Calu3 (cell line): ENCODE measurements at places on chromosomes 11 and 22. TPM values are rescaled to one million over a fixed set of nuclear protein-coding genes. Genes with fewer than 3 reads are reported as not detected.

TNKS1BP1 gene
- 151 TPM in 2 replicates for total RNA-seq

- no peak overlapping the region for H3K4me3 ChIP-seq
- H3K4me1 ChIP-seq, result no peaks in the 10 kb centered on the region
- no peaks in the 10 kb centered on the region for H3K36me3 ChIP-seq
- H3K27me3 ChIP-seq, result no peaks in the 10 kb centered on the region
Measured at GRCh38 chr11:105861225-105861624, 160.8 kb downstream of the MSANTD4 start.

GRCh38 chr11:44658506-44658850 lies 68.3 kb upstream of the TSPAN18 start:
- DNase-seq, result peak; percentile 20
- H3K4me1 ChIP-seq, result no peaks in the 10 kb centered on the region
- H3K27ac ChIP-seq, result no peak overlapping the region
- H3K4me3 ChIP-seq, result no peak overlapping the region

- peaks cover 8% of the 10 kb centered on the region for H3K4me1 ChIP-seq
- no peaks in the 10 kb centered on the region for H3K36me3 ChIP-seq
- H3K27me3 ChIP-seq, result peaks cover 13% of the 10 kb centered on the region
- no peak overlapping the region for H3K4me3 ChIP-seq
Measured at GRCh38 chr22:42021571-42021970, 23.0 kb downstream of the WBP2NL start.

- H3K36me3 ChIP-seq, result no peaks in the 10 kb centered on the region
- peaks cover 23% of the 10 kb centered on the region for H3K27me3 ChIP-seq
- no peaks in the 10 kb centered on the region for H3K4me1 ChIP-seq
- H3K27ac ChIP-seq, result no peak overlapping the region
- no peak overlapping the region for H3K4me3 ChIP-seq
- DNase-seq, result no peak
Measured at GRCh38 chr22:43474161-43475101, 62.6 kb downstream of the MPPED1 start.

DNA sequence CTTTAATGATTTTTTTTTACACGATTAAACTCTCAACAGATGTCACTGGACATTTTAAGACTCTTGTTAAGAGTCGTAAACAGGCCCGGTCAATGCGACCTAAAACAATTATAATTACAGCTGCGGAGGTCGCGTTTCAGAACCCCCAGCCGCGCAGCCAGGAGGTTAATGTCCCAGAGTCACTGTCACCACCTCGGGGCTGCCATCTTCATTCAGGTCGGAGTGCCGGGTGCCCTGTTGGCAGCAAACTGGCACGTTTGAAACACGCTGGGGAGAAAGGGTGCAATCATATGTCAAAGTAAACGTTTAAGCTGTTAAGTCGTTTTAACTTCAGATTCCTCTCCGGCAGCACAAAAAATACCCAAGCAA lies 711 bp upstream of the PHF21B start:
- peaks cover 9% of the 10 kb centered on the region for H3K4me1 ChIP-seq
- no peak overlapping the region for H3K27ac ChIP-seq
- peaks cover 73% of the 10 kb centered on the region for H3K27me3 ChIP-seq

TANGO2 gene
- 33.5 and 41.4 TPM in 2 replicates for total RNA-seq

DNA sequence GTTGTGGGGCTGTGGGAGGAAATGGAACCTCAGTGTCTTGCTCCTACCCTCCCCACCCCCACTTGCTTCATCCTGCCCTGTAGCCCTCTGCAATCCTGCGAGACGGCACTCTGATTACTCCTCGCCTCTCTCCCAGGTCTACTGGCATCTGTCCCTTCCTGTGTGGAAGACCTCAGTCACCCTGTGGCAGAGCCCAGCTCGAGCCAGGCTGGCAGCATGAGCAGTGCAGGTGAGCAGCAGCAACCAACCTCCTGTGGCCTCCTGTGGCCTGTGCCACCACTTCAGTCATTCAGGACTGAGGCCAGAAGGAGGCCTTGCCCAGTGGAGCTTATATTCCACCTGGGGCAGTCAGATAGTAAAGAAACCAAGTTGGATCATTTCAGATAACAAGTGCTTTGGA lies 14.7 kb upstream of the MAPK8IP1 start:
- H3K36me3 ChIP-seq, result peaks cover 10% of the 10 kb centered on the region
- H3K4me3 ChIP-seq, result no peak overlapping the region
- no peaks in the 10 kb centered on the region for H3K4me1 ChIP-seq
- DNase-seq, result no peak

DNA sequence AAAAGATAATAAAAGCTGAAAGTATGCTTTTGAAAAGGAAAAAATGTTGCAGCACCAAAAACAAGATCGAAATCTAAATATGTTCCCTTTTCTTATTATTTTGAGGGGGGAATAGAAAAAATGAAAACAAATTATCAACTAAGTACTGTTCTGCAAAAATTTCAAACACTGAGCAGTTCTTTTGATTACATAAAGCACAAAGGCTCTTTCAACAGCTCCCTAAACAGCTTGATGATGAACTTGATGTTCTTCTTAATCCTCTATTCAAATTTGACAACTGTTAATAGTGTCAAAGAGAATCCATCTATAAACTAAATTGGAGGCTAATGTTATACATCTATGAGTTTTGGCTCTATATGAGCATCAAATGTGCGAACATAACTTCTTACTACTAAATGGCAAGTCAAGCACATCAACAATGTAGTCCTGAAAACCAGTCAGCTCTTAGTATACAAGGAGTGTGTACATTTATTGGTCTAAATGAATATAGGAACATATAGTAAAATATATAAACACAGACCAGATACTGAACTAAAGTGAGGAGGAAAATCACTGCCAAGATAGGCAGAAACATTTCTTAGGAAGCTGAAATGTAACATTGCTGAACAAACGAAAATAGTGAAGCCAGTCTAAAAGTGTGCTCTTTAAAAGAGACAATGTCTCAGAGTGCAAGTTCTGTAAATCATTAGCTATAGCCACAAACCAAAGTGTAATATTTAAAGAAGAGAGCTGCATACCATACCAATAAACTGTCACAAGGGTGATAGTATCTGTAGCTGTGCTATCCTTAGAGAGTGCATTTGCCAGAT lies 94.3 kb downstream of the SOX6 start:
- no peaks in the 10 kb centered on the region for H3K27me3 ChIP-seq
- no peaks in the 10 kb centered on the region for H3K36me3 ChIP-seq
- H3K4me1 ChIP-seq, result peaks cover 13% of the 10 kb centered on the region
- DNase-seq, result no peak

AIFM3 gene
- 3.1 and 4.2 TPM in 2 replicates for total RNA-seq

GRCh38 chr11:112281726-112282125 lies 21.1 kb upstream of the PLET1 start:
- H3K4me1 ChIP-seq, result no peaks in the 10 kb centered on the region
- H3K36me3 ChIP-seq, result no peaks in the 10 kb centered on the region
- H3K4me3 ChIP-seq, result no peak overlapping the region
- DNase-seq, result no peak

TEX12 gene
- total RNA-seq, result not detected in 2 replicates

OR6T1 gene
- total RNA-seq, result not detected in 2 replicates

DNA sequence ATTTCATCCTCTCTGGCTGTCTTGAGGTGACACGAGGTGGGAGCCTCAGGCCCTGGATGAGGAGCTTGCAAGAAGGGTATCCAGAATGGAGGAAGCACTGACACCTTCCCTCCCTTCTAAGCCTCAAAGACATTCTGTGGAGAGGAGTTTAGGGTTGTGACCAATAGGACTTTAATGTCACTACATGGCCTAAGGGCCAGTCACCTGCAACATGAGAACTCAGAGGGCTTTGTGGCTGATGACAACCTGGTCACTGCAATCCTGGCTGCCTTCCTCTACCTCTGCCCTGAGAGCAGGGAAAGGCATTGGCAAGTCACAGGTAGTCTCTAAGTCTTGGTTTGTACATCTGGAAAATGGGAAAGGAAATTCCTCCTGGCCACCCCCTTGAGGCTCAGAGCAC lies 33.7 kb downstream of the PISD start:
- peaks cover 25% of the 10 kb centered on the region for H3K4me1 ChIP-seq
- no peak for DNase-seq
- no peak overlapping the region for H3K27ac ChIP-seq
- no peaks in the 10 kb centered on the region for H3K27me3 ChIP-seq
- peaks cover 46% of the 10 kb centered on the region for H3K36me3 ChIP-seq
